CD4-positive, alpha-beta T cell treated with Interferon alpha-2 for 1 hour (primary cell): ENCODE measurements at places on chromosomes 2 and 18.

- no peak for DNase-seq
Observed at GRCh38 chr2:74566076-74566753, 11.7 kb downstream of the DOK1 start.

DNA sequence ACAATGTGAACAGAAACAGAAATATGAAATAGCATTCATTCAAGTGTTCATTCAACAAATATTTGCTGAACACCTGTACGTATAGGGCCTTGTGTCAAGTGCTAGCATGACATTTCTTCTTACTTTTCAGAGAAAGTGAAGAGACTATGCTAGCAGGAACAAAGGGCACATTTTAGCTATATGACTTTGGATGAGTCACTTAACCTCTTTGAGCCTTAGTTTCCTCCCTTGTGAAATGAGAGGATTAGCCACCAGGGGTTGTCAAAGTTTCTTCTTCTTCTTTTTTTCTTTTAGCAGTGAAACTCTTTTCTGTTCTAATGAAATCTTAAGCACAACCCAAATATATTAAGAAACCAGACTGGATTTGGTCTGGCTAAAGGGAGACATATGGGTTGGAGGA is 53.1 kb downstream of the FIGN start:
- DNase-seq: no peak

DNA sequence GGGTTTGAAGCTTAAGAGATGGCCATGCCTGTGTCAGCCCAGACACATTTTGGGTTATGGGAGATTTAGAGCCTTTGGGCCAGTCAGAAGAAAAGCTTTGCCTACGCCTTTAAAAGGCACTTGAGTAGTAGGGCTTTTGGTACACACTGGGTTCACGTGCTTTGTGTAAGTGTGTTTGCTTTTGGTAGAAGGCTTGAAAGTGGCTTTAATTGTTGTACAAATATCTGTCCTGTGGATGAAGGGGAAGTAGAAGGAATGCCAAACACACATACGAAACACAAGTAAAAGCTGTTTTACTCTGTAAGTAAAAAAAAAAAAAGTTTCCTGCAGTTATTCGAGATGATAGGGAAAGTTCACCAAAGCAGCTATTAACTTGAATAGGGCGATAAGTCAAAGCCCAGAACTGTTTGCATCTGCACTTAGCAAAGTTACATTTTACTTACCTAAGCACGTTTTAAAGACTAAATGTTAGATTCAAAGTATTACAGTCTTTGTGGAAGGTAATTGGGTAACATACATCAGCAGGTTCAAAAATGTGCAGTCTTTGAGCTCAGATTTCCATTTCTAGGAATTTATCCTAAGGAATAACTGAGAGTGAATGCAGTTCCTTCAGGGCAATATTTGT is 75.4 kb downstream of the STK25 start:
- DNase-seq: no peak

GRCh38 chr18:54386043-54386442 is 28.3 kb downstream of the C18orf54 start:
- DNase-seq: no peak

DNA sequence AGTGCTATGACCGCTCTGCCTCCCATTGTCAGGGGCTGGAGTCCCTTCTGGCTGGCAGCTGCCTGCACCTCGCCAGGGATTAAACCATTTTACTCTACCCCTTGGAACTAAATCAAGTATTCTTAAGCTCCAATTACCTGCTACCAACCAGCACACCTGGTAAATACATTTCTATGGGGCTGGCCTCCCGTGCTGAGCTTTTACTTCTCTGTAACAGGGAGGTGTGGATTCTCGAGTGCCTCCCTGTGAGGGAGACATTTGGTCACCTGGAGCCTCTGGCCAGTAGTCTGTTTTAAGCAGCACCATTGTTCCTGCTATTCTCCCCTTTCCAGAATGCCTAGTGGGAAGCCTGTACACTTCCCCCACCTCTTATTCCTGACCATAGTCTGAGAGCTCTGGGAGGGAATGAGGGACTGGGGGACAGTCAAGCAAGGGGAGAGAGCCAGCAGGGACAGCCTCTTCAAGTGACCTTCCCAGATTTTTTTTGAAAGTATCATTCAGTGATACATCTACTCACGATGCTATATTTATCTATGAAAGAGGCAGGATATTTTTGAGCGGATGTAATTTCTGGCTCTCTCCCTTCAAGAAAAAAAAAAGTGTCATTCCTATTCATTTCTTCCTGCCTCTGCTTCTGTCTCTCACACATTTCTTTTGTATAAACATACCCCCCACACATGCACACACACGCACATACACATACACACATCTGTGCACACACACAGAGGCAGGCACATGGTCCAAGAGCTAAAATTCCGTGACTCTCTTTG is 112.8 kb downstream of the CAPN13 start:
- DNase-seq: no peak

- DNase-seq: no peak
Observed at GRCh38 chr2:96762529-96763311, 2.0 kb downstream of the CNNM4 start.

DNA sequence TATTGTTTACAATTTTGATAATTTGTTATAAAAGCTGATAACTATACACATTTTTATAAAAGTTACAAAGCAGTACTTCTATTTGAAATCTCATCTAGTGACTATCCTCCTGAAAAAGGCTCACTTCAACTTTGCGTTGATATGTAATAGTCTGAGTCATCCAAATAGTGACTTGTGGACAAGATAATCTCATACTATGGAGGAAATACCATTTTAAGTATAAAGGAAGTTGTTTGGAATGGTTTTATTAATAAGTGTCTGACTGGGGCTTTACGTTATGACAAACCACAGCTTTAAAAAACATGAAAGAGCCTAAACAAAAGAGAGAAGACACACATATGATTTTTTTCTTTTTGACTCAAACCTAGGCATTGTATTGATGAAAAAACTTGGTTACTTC is 272.3 kb upstream of the COL3A1 start:
- no peak for DNase-seq

DNA sequence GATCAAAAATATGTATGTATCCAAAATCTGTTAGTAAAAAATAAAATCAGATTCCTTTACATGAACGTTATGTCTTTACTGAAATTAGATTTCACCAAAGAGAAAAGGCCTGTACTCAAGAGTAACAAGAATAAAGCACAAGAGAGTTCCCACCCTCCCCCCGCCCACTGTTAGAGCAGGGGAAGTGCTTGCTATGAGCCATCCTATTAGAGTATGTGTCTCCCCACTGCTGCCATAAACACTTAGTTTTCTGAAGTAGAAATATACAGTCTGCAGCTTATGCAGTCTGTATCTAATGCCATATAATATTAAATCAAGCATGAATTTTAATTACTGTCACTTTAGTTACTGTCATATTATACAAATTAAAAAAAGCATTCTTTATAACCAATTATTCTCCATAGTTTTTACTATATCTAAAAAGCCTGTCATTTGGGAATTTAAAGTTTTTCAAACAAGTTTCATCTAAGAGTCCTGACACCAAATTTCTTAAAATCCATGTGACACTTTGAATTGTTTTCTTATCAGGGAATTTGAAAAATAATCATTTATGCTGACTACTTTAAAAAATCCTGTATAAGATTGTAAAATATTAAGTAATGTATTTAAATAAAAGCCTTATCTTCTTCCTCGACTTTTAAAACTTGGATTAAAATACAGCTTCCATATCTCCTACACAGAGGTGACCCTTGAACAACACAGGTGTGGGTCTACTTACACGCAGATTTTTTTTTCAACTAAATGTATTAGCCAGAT is 51.8 kb upstream of the GPR75 start:
- no peak for DNase-seq

- no peak for DNase-seq
Observed at GRCh38 chr2:29281086-29281915, 166.1 kb downstream of the CLIP4 start.

- DNase-seq: no peak
Observed at GRCh38 chr2:108428286-108429009, 20.6 kb upstream of the GCC2 start.

GRCh38 chr18:42185486-42185885 is 230.5 kb downstream of the PIK3C3 start:
- DNase-seq: no peak

GRCh38 chr2:43225093-43225787 is 1.2 kb downstream of the ZFP36L2 start:
- peak; percentile 75 for DNase-seq

DNA sequence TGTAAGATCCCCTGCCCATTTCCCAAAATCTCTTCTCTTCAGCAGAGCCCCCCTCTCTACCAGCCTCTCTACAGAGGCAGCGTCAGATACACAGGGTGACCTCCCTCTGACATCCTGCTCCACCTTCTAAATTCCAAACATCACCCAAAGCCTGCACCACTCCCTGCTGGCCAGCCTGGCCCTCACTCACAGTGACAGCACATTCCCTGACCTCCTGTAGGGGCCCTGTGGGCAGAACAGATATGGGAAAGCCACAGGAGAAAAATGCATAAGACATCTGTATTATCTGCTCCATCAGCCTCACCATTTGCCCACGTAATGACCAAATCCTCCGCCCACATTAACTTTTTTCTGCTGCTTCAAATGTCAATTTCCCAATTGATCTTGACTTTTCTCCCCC is 40.6 kb downstream of the TRABD2A start:
- DNase-seq: no peak

GRCh38 chr18:61076986-61077385 is 256.2 kb upstream of the CDH20 start:
- no peak for DNase-seq

DNA sequence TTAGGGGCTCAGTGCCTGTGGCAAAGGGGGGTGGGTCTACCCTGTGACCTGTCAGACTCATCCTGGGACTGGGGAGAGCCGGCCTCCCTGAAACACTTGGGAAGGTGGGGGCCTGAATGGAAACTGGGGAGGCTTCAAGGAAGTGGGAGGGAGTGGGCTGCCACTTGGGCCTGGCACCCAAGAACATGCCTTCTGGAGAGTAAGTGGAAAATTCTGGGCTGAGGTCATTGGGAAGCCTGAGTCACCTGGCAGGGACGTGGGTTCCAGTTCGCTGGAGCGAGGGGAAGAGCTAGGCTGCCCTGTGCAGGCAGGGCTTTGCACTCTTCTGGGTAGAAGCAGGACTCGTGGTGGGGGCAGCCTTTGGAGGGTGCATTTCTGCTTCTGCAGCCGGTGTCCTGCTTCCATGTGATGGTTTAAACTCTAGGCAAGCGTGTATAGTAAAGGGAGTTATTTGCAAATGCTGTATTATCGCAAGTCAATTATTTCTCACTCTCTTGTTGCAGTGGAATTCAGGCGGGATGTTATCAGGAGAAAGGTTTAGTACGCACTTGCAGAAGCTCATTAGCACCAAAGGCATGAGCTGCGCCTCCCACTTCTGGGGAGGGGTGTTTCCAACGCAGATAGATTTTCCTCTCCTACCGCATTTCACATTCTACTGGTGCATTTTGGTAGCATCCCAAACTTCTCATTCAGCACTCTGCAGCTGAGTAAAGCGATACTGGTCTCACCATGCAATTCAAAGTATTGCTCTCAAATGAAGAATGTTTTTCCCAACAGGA is 3.8 kb downstream of the LRRFIP1 start:
- no peak for DNase-seq

DNA sequence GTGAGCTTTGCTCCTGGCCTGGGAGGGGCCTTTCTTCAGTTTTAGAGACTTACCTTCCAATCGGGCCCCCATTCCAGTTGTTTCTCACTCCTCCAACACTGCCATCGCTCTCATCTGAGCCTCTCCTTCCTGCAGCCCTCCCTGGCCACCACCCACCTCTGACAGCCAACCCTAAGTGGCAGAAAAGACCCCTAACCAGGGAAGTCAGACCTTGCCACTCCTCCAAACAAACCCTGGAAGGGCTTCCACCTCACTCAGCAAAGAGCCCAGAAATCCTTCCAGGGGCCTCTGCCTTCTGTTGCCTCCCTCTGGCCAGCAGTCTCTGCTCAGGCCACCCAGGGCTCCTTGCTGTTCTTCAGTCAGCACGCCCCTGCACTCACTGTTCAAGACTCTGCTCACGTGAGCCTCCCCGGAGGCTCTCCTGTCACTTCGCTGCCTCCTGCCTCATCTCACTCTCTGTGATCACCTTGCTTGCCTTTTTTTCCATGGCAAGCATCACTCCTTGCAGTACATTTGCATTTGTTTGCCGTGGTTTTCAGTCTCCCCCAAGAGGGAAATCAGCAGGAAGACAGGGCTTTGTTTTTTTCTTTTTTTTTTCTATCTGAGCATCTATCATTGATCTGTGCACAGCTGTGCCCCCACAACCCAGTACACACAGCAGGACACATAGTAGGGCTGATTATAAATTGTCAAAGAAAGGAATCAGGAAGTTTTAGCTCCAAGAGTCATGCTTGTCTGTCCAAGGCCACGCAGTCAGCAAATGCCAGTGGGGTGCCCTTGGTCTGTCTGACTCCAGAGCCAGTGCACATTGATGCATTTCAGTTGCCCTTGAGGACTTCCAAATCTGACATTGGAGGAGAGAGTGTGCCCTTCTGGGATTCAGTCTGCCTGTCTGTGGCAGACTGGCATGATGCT is 83.9 kb downstream of the INHBB start:
- DNase-seq: no peak

GRCh38 chr2:230327418-230328154 is 593 bp downstream of the SP140L start:
- DNase-seq: no peak

- no peak for DNase-seq
Observed at GRCh38 chr2:182134201-182134600, 148.5 kb downstream of the PPP1R1C start.

GRCh38 chr2:220963076-220963475 is 609.0 kb downstream of the EPHA4 start:
- no peak for DNase-seq

DNA sequence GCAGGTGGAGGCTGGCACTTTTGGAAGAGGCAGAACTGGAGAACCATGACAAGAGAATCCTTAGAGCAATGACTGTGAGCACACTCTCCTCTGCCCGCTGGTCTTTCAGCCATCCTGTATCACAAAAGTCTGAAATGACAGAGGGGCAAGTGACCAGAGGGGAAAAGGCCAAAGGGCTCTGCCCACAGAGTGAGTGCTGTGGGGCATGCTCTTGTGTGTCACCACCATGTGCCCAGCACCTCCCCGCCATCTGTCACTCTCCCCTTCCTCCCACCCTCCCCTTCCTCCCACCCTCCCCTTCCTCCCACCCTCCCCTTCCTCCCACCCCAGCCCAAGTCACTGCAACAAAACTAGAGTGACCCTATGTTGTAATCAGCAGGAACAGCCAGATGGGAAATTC is 31.9 kb downstream of the DAW1 start:
- DNase-seq: no peak

GRCh38 chr2:160324161-160324800 is 124.2 kb upstream of the ITGB6 start:
- DNase-seq: peak; percentile 54

DNA sequence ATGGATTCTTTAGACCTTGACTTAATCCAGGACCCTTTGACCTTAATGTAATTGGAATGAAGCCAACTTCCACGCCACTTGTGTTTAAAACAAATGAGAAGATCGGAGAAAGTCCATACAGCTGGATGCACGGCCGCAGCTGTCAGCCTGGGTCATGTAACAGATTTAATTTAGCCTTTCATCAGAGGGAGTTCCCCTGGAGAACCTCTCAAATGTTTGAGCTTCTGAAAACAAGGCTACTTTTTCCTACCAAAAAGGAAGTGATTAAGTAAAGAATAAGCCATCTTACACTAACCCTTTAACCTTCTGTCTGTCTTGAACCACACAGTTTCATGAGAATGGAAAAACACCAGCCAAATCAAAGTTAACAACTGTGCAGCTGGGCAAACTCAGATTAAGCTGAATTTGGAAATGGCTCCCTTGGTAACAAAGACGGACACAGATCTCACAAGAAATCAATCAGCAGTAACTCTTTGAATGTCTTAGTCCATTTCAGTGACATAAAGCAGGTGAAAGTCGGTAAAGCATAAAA is 103.6 kb downstream of the DOCK10 start:
- DNase-seq: no peak
